Dorsolateral prefrontal cortex (tissue), 122 donors: ENCODE measurements at places on chromosomes 12 and 14. TPM values are rescaled to one million over a fixed set of nuclear protein-coding genes. Genes with fewer than 3 reads are reported as not detected.

GRCh38 chr14:99436247-99437180, 44.1 kb downstream of the SETD3 start:
- DNase-seq, result no peak

DNA sequence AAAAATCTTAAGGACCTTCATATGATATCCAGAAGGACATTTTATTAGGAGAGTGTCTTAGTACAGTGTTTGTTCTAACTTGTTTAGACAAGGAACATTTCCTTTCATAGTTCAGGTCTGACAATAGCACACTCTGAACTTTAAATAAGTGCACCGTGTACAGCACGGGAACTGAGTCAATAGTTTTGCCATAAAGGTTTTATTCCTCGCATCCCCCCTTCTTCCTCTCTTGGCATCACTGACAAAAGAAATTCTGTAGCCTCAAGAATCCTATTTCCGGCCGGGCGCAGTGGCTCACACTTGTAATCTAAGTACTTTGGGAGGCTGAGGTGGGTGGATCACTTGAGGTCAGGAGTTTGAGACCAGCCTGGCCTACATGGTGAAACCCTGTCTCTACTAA, 58.3 kb downstream of the TMCC3 start:
- DNase-seq, result no peak

DNA sequence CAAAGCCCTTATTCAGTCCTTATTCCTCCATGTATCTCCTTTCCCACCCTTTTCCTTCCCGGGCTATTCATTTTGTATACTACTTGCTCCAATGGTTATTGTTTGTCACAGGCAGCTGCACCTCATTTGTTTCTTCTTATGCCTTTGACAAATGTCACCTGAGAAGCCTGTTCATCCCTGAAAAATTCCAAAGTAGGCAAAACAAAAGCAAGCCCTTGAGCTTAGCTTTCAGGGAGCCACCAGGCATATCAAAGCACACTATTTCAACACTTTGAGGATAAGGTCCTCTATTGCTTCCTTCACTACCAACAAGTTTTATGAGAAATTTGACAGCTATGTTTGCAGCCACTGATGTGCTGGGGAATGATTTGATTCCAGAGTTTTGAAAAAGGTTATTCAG, 738.7 kb upstream of the LMO3 start:
- DNase-seq, result no peak

The FOXG1 gene
- total RNA-seq, result 50.2 TPM

GRCh38 chr12:47740606-47741339, 15.5 kb upstream of the ENDOU start:
- DNase-seq, result no peak

The FAM181A gene
- total RNA-seq, result 4.9 TPM

- DNase-seq, result no peak
These were observed 15.6 kb downstream of the DTX1 start for GRCh38 chr12:113072136-113072535.

GRCh38 chr12:119666900-119667576, 895 bp upstream of the PRKAB1 start:
- no peak for DNase-seq

The RCOR1 gene
- 13.6 TPM for total RNA-seq

- peak; percentile 57 for DNase-seq
These were observed 6.7 kb downstream of the RPH3A start for GRCh38 chr12:112798048-112798760.
